ENCODE measurements at places on chromosomes 7 and 10.

DNA sequence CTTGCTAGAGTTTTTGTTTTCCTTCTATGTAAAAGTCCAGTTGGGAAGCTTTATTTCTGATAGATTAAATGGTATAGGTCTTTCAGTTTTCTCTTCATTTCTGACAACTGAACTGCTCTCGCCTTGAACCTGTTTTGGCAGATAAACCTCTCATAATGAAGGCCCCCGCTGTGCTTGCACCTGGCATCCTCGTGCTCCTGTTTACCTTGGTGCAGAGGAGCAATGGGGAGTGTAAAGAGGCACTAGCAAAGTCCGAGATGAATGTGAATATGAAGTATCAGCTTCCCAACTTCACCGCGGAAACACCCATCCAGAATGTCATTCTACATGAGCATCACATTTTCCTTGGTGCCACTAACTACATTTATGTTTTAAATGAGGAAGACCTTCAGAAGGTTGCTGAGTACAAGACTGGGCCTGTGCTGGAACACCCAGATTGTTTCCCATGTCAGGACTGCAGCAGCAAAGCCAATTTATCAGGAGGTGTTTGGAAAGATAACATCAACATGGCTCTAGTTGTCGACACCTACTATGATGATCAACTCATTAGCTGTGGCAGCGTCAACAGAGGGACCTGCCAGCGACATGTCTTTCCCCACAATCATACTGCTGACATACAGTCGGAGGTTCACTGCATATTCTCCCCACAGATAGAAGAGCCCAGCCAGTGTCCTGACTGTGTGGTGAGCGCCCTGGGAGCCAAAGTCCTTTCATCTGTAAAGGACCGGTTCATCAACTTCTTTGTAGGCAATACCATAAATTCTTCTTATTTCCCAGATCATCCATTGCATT is 27.1 kb downstream of the MET start:
- no peak for DNase-seq

GRCh38 chr7:102287981-102288278 is 1.3 kb downstream of the SH2B2 start:
- peak; percentile 74 for DNase-seq

GRCh38 chr10:932589-932988 is 1.1 kb upstream of the LARP4B start:
- no peak for DNase-seq

GRCh38 chr10:7622969-7623368 is 43.8 kb downstream of the ITIH5 start:
- DNase-seq, result peak; percentile 86

DNA sequence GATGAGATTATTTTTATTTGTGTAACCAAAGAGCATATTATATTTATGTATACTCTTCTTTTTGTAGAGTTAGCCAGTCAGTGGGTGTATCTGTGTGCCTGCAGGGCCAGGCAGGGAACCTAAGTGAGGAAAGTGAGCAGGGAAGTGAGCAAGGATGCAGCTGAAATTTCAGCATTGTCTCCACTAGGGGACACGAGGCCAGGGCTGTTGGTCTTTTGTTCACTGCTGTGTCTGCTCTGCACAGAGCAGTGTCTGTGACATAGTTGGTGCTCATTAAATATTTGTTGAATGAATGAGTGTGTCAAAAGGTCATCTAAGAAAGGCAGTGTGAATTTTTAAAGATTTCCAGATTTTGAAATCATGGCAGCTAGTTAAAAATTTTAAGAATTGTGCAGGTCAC is 51.8 kb downstream of the SUGCT start:
- peak; percentile 13 for DNase-seq

DNA sequence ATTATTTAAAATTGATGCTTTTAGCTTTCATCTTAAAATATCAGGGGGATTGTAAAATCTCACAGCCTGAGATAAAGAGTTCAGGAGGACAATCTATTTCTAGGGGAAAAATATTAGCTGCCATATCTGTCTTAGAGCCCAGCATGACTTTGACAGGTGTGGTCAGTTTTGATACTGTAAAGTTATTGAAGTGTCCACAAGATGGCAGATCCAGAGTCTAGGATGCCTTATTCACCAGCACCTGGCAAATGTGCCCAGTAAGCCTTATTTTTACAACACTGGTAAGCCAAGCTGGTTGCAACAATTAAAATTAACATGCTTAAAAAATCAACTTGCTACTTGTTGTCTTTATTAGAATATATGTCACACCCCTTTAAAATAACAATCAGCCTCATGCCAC is 579.3 kb downstream of the SH2D4B start:
- no peak for DNase-seq

GRCh38 chr7:778271-778967 is 51.3 kb upstream of the PRKAR1B start:
- no peak for DNase-seq

DNA sequence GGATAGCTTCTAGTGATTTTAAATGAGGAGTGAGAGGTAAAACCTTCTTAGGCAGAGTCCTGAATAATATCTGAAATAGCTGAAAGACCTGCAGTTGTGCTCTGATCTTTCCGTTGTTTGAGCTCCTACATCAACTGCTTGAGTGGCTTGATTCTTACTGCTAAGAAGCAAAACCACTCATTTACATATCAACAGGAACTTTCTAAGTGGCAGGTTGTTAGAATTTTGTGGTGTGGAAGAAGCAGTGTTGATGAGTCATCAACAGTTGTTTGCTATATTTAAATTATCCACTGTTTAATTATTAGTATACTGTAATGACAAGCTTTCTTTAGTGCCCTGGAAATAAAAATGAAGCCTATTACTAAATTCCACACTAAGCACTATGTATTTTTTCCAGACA is 689.5 kb downstream of the DNAJB9 start:
- DNase-seq, result no peak

- DNase-seq, result no peak
These were observed 71.3 kb upstream of the CSTF2T start for GRCh38 chr10:51770709-51771108.

- DNase-seq, result no peak
These were observed 303.7 kb downstream of the CCDC3 start for GRCh38 chr10:12697764-12698163.

- no peak for DNase-seq
These were observed 109.2 kb downstream of the STRA8 start for GRCh38 chr7:135342887-135343286.

- no peak for DNase-seq
These were observed 63.5 kb downstream of the SH3PXD2A start for GRCh38 chr10:103791858-103792257.

DNA sequence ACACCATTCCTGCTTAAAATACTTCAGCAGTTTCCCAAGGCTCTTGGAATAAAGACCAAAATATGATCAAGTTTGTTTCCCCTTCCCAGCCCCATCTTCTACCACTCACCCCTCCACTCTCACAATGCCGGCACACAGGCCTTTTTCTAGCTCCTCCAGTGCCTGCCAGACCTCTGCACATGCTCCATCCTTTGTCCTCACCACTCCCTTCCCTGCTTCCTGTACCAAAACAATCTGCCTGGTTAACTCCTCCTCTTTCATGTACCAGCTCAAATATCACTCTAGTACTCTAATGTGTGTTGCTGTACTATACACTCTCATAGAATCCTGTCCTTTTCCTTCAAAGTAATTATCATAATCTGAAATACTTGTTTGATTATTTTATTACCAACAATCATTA is 19.4 kb downstream of the SCRN1 start:
- no peak for DNase-seq

DNA sequence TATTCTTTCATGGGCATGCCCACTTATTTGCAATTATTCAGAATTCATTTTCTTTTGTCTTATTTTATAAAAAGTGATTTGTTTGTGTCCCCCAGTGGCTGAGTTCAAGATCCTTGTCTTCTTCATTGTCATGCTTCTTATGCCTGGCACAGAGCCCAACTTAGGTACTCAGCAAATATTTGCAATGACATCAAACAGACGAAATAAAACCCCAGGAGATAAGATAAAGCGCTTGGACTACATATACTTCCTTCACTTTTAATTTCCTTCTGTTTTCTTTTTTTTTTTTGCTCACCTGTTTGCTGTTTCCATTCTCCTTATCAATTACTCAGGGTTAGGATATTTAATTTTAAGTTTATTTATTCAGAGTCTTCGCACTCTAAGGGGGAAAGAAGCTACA is 225.0 kb downstream of the SDHAF3 start:
- DNase-seq, result no peak

GRCh38 chr7:70498232-70498992 is 633.5 kb upstream of the GALNT17 start:
- peak; percentile 20 for DNase-seq

DNA sequence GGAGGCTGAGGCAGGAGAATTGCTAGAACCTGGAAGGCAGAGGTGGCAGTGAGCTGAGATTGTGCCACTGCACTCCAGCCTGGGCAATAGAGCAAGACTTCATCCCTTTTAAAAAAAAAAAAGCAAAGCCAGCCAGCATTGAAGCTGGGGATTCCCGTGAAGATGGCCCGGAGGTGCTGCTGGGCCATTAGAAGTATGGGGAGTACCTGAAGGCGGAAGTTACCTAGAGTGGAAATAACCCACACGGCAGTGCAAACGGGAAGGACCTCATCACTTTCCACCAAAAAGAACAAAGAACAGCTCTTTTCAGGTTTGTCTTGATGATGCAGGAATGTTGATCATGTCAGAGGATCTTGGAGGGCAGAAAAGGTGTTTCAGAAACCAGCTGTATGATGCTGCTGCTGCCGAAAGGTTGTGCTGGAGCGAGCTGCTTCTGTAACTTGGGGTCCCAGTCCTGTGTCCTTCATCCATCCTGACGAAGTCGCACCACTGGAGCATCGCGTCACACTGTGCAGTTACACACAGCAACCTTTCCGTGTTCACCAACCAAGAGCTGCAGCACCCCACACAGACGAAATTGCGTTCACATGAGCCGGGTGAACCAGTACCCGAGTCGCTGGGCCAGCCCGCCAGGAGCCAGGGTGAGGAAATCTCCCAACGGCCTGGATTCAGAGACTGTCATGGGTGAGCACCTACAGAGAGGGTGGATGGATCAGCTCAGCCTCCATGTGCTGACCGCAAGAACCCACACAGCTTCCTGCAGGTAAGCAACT is 8.2 kb downstream of the ZFAND2A start:
- no peak for DNase-seq

- no peak for DNase-seq
These were observed 76.4 kb downstream of the RGS10 start for GRCh38 chr10:119466076-119466475.

DNA sequence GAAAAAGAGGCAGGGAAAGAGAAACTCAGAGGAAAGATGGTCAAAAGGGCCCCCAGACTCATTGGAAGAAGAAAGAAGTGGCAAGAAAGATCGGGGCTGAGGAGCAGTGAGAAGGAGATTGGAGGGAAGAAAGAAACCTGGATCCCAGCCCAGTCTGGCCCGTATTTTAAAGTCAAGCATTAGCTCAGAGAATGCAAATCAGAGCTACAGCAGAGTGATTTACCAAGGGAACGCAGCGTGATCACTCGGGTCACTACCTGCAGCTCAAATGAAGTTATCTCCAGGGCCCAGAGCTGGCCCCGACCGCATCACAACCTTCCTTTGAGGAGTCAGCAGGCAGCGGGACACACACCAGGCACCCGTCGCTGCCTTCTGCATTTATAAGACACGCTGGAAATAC is 72.8 kb downstream of the CARD11 start:
- DNase-seq, result no peak

DNA sequence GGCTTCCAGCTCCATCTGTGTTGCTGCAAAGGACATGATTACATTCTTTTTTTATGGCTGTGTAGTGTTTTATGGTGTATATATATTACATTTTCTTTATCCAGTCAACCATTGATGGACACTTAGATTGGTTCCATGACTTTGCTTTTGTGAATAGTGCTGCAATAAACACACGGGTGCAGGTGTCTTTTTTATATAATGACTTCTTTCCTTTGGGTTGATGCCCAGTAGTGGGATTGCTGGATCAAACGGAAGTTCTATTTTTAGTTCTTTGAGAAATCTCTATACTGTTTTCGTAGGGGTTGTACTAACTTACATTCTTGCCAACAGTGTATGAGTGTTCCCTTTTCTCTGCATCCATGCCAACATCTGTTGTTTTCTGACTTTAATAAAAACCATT is 189.7 kb downstream of the ACTR3B start:
- DNase-seq, result no peak

DNA sequence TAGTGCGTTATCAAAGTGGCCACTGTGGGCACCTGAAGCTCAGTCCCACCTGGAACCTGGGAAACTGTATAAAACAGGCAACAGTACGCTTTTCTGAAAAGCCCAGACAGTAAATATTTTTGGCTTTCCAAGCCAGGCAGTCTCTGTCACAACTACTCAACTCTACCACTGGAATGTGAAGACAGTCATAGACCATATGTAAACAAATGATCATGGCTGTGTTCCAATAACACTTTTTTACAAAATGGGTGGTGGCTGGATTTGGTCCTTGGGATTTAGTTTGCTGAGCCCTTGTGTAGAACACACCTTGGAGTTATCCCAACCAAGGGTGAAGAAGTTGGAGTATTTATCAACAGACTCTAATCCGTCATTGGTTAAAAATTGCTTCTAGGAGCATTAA is 259.9 kb downstream of the SKIDA1 start:
- no peak for DNase-seq

DNA sequence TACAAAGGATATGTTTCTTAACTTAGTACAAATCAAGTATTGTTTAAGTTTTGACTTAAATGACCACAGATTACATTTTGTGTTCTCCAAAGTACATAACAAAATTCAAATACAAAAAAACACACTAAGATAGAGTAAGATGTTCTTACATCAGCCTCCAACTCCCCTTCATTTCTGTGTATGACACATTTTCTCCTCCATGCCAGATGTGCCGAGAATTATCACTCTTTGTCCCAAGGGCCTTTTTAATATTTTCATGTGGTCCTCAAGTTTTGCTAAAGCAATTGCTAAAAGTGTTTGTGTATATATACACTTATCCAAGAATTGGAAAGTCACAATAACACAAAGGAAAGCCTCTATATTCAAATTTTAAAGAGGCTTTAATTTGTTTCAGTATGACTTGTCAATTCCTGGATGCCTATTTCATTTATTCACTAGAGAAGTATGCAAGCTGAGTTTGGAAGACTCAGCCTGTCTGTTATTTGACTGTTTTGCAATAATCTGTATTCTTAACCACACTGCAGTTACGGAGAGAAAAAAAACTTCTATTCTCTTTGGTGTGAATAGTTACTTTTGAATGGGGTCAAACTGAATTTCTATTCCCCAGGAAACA is 586.4 kb upstream of the SEMA3D start:
- no peak for DNase-seq

- no peak for DNase-seq
These were observed 598.6 kb downstream of the SH2D4B start for GRCh38 chr10:81136261-81136660.

All from ELF-1 (cell line).